Peyer's patch (tissue), 4 donors: ENCODE measurements at places on chromosomes 16 and 17. TPM values are rescaled to one million over a fixed set of nuclear protein-coding genes. Genes with fewer than 3 reads are reported as not detected.

IKZF3 gene
- 7.4 TPM for total RNA-seq

IRX5 gene
- not detected for total RNA-seq

C17orf75 gene
- total RNA-seq, result 15.0 TPM

DNA sequence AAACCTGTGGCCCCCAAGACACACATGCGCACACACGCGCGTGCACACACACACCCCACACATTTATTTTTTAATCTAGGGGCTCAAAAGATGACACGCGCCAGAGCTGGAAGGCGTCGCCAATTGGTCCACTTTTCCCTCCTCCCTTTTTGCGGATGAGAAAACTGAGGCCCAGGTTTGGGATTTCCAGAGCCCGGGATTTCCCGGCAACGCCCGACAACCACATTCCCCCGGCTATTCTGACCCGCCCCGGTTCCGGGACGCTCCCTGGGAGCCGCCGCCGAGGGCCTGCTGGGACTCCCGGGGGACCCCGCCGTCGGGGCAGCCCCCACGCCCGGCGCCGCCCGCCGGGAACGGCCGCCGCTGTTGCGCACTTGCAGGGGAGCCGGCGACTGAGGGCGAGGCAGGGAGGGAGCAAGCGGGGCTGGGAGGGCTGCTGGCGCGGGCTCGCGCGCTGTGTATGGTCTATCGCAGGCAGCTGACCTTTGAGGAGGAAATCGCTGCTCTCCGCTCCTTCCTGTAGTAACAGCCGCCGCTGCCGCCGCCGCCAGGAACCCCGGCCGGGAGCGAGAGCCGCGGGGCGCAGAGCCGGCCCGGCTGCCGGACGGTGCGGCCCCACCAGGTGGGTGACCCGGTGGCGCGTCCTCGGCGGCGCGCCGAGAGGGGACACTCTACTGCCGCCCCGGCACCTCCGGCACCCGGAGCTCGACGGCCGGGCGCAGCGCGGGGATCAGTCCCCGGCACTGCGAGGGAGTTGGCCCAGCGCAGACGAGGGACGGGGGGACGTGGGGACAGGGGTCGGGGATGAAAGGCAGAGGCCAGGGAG lies at the start of gene STAT5A:
Gene STAT5A, plus strand, starts transcription at position 522 of the 826 bp plus-strand sequence. CDS start 914 bp downstream, outside the sequence.
- peak within 1 kb of the TSS; percentile 95 for H3K27ac ChIP-seq
- DNase-seq, result peak; percentile 95
- H3K4me3 ChIP-seq, result peak within 1 kb of the TSS; percentile 85
- H3K4me1 ChIP-seq, result peaks cover 34% of the 10 kb centered on the region
- H3K36me3 ChIP-seq, result no peaks in the 10 kb centered on the region
- H3K27me3 ChIP-seq, result no peaks in the 10 kb centered on the region

DNA sequence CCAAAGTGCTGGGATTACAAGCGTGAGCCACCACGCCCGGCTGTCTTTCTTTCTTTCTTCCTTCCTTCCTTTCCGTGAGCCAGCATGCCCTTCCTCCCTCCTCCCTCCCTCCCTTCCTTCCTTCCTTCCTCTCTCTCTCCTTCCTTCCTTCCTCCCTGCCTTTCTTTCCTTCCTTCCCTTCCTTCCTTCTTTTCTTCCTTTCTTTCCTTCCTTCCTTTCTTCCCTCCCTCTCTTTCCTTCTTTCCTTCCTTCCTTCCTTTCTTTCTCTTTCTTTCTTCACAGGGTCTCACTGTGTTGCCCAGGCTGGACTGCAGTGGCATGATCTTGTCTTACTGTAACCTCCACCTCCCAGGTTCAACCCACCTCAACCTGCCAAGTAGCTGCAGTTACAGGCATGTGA lies 50.7 kb upstream of the PLCG2 start:
- no peaks in the 10 kb centered on the region for H3K36me3 ChIP-seq
- H3K4me1 ChIP-seq, result no peaks in the 10 kb centered on the region
- H3K4me3 ChIP-seq, result no peak overlapping the region
- DNase-seq, result no peak
- H3K27me3 ChIP-seq, result no peaks in the 10 kb centered on the region

- H3K4me1 ChIP-seq, result no peaks in the 10 kb centered on the region
- DNase-seq, result no peak
- H3K36me3 ChIP-seq, result no peaks in the 10 kb centered on the region
- H3K27ac ChIP-seq, result no peak overlapping the region
- no peak overlapping the region for H3K4me3 ChIP-seq
- no peaks in the 10 kb centered on the region for H3K27me3 ChIP-seq
These were observed 411.4 kb upstream of the SOX9 start for GRCh38 chr17:71709271-71709890.
